Stimulated activated CD4-positive, alpha-beta T cell treated with anti-CD3 and anti-CD28 coated beads, Interleukin-12 subunit alpha, Interleukin-12 subunit beta, amount 100 ng/mL, for 24 hours (primary cell): ENCODE measurements at places on chromosomes 7 and 10.

GRCh38 chr7:154653281-154653680 is 349.6 kb downstream of the PAXIP1 start:
- no peak for DNase-seq

GRCh38 chr10:83427101-83427500 is 712.2 kb upstream of the GHITM start:
- no peak for DNase-seq

- DNase-seq: no peak
Observed at GRCh38 chr10:69681436-69681835, 51.4 kb downstream of the FAM241B start.

GRCh38 chr10:8305876-8306652 is 251.6 kb downstream of the GATA3 start:
- no peak for DNase-seq

- DNase-seq: no peak
Observed at GRCh38 chr10:97685395-97685958, 1.6 kb downstream of the AVPI1 start.

DNA sequence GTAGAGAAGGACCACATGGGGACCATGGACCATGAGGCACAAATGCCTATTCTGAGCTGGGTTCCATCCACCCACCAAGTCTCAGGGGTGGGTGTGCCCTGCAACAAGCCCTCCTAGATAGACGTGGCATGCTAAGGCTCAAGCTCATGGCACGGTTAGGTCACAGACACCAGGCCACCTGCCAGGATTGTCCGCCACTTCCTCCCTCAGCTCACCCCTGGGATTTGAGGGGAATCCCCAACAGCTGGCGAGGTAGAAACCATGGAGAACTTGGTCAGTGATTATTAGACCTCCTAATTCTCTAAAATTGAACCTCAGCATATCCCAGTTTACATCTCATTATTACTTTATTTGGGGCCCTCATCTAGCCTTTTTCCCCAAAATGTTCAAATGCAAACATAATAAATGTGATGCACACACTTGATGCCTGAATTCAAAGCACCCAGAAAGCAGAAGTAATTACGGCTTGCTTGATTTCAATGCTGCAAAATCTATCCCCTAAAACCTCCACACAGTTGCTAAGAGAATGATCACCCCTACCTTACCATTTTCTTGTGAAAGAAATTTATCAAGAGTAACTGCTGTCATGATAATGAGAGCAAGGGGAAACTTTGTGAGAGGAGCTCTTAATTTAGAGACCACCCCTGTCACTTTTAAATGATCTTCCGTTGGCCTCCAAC is 366.6 kb upstream of the PFKP start:
- no peak for DNase-seq

GRCh38 chr10:131781076-131781475 is 119.7 kb upstream of the PPP2R2D start:
- no peak for DNase-seq

GRCh38 chr10:77081481-77081891 is 556.1 kb downstream of the KCNMA1 start:
- DNase-seq: no peak

GRCh38 chr7:116787881-116788280 is 74.5 kb upstream of the CAPZA2 start:
- DNase-seq: no peak

- no peak for DNase-seq
Observed at GRCh38 chr10:124529661-124530214, 68.1 kb downstream of the LHPP start.

GRCh38 chr7:122919643-122920181 is 33.5 kb upstream of the CADPS2 start:
- DNase-seq: no peak

- no peak for DNase-seq
Observed at GRCh38 chr10:14815681-14816080, 22.2 kb downstream of the CDNF start.

- DNase-seq: no peak
Observed at GRCh38 chr7:27364344-27364758, 121.7 kb downstream of the EVX1 start.

GRCh38 chr10:10589540-10590303 is 427.9 kb upstream of the CELF2 start:
- peak; percentile 24 for DNase-seq

DNA sequence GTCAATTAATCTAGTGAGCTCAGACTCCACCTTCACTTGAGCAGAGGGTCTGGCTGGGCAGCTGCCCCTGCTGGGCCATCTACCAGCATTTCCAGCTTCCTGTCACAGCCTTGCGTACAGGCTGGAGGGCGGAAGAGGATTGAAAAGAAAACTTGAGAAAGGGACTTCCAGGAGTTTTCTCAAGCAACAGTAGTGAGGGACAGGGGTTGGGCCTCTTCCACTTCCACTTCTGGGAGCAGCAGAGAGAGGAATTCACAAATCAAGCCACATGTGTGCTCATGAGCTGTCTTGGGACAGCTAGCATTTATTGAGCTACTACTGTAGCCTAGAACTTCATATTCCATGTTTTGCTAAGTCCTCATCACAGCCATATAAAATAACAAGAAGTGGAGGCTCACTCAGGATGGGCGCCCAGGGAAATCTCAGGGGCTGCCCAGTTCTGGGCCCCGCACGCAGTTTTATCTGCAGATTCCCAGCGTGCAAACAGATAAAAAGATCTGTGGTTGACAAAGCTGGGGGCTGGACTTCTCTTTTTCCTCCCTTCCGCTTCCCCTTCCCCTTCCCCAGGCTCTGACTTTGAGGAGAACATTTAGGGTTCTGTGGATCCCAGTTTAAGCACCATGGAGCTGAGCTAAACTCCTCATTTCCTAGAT is 135.8 kb downstream of the RGS10 start:
- no peak for DNase-seq

- no peak for DNase-seq
Observed at GRCh38 chr10:72206511-72207229, 9.1 kb upstream of the ANAPC16 start.

DNA sequence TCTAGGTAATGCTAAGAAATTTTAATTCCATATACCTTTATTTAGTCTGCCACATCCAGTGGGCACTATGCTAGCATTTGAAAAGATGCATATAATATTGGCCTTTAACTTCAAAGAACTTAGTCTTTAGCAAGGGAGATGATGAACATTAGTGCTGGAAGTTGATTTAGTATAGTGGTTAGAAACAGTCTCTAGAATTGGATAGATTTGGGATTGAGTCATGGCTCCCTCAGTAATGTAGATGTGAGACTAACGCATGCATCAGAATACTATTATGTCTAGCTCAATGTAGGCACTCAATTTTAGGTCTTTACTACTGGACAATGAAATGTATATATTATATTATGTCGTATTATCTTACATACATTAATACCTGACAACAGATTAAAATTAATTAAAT is 5.8 kb downstream of the DKK1 start:
- DNase-seq: no peak

GRCh38 chr10:28632584-28632945 is 44.8 kb upstream of the BAMBI start:
- no peak for DNase-seq

GRCh38 chr7:130845581-130846085 is 111.6 kb upstream of the KLF14 start:
- no peak for DNase-seq

GRCh38 chr7:82419200-82419599 is 24.4 kb downstream of the CACNA2D1 start:
- no peak for DNase-seq

- no peak for DNase-seq
Observed at GRCh38 chr7:2452074-2452507, 24.1 kb downstream of the GRIFIN start.
